ENCODE measurements at places on chromosomes 5 and 9.

- DNase-seq, result no peak
These were observed 334.6 kb upstream of the IRX1 start for GRCh38 chr5:3261081-3261480.

DNA sequence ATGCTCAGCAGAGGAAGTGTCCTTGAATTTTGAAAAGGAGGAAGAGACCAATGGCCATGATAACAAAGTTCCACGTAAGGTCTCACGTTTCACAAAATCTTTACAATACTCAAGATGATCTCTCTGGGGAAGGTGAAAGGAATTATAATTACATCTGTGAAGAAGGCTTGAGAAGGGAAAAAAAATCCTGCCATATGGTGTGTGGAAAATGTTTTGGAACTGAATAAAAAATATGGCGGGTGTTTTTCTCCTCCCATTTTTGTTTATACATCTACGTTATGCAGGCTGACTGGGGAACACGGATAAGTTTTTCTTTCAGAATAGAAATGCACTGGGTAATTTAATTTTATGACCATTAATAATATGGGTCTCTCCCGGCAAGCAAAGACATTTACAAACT lies 425.6 kb upstream of the BRINP1 start:
- no peak for DNase-seq

DNA sequence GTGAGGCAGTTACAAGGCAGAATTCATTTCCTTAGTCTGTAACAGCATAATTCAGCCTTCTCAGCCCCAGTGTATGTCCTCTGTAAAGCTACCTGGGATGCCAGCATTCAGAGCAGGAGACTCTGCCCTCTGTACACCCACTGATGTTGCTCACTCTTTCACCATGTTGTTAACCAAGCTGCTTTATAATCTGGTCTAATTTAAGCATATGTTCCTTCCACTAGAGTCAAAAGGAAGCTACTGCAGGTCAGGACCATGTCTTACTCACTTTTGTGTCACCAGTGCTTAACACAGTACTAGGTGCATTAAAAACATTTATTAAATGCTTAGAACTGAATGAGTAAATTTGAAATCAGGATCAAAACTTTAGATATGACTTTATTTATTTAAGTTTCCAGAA lies 185.6 kb downstream of the FBXL17 start:
- no peak for DNase-seq

DNA sequence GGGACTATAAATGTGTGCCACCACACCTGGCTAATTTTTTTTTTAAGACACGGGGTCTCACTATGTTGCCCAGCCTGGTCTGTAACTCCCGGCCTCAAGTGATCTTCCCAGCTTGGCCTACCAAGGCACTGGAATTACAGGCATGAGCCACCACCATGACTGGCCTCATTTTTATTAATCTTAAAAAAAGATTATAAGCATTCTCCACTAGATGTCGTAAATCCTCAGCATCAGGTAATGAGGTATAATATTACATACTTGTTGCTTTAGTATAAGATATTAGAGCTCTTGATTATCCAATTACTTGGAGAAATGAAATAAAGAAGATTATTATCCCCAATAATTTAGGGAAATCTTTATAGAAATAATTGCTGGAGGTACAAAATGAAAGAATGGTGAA lies 78.2 kb upstream of the HTR1A start:
- no peak for DNase-seq

DNA sequence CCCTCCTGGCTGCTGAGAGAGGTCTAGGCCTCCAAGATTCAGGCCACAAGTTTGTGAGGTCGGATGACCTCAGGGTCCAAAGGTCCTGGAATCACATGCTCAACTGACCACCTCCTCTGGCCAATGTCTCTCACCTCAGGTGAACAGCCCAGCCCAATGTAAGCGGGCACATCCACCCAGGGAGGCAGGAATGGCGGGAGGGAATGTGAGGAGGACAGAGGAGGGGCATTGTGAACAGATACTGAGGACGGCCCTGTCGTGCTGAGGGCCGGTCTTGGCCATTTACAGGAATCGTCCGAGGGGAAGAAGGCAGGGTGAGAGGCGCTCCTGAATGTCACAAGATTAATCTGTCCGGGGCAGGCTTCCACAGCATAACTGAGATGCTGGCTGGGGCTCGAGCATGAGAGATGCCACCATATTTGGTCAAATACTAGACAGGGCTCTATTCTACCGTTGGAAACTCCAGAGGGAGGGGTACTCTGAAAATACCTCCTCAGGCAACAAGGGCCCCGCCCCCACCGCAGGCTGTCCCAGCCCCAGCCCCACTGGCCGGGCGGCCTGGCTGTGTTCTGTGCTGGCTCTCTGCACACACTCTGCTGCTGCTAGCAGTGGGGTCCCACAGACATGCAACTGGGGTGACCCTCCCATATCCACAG lies 1.5 kb upstream of the IL17B start:
- no peak for DNase-seq
